Stimulated activated CD4-positive, alpha-beta T cell treated with anti-CD3 and anti-CD28 coated beads, Interleukin-12 subunit alpha, Interleukin-12 subunit beta, amount 100 ng/mL, for 24 hours (primary cell): ENCODE measurements at places on chromosomes 2 and 18.

DNA sequence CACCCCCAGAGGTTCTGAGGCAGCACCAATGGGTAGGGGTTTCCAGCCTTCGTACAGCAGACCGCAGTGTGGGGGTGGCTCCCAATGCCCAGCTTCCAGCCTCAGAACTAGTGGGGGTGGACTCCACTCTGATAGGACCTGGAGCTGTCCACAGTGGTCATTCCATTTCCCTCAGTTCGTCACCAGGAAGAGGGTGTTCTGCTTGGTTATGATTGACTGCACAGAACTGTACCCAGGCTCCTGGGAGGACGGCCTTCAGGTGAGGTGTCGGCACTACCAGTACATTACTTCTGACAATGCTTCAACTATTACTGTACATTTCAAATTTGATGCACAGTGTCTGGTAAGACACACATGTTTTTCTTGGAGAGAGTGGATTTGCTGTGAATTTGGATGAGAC is 150.3 kb upstream of the CAPN13 start:
- DNase-seq = no peak

- DNase-seq = no peak
Measured at GRCh38 chr2:53235836-53236582, 531.6 kb upstream of the CHAC2 start.

GRCh38 chr2:29281086-29281915 is 166.1 kb downstream of the CLIP4 start:
- no peak for DNase-seq

GRCh38 chr2:122112216-122113005 is 357.0 kb downstream of the TSN start:
- no peak for DNase-seq

- DNase-seq = no peak
Measured at GRCh38 chr18:67281746-67282145, 234.8 kb downstream of the DSEL start.

GRCh38 chr2:98519156-98519555 is 74.5 kb downstream of the INPP4A start:
- no peak for DNase-seq

- no peak for DNase-seq
Measured at GRCh38 chr2:108701806-108702205, 17.5 kb upstream of the RANBP2 start.

DNA sequence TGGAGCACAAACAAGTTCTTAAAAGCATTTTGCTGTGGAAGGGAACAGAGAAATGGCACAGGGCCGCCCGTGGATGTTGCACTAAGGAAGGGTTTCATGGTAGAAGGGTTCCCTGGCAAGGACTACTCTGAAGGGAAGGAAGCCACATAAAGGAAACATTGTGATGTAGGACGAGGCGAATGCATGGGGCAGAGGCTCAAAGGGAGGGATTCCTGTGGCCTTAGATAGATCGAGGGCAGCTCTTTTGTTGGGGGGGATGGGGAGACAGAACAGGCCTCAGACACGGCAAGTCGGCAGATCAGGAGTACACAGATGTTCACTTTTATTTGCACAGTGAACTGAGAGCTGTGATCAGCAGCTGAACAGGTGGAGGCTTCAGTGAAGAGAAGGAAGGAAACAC is 205.4 kb downstream of the SNTG2 start:
- no peak for DNase-seq

DNA sequence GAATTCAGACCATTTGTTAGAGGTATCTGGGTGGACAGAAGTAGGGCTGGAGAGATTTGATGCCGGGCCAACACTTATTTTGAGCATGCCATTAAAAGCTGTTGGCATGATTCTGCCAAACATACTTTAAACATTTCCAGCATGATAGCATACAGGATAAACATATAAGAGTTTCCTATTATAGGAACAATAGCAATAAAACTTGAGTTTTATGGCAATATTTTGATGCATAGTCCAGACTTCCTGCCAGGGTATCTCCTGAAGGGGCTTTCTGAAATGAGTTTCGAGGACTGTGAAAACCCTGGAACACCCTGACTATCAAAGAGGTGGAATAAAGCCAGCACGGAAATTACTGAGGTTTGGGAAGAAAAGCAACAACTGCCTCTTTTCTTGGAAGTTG is 1398.0 kb upstream of the NXPH2 start:
- no peak for DNase-seq

DNA sequence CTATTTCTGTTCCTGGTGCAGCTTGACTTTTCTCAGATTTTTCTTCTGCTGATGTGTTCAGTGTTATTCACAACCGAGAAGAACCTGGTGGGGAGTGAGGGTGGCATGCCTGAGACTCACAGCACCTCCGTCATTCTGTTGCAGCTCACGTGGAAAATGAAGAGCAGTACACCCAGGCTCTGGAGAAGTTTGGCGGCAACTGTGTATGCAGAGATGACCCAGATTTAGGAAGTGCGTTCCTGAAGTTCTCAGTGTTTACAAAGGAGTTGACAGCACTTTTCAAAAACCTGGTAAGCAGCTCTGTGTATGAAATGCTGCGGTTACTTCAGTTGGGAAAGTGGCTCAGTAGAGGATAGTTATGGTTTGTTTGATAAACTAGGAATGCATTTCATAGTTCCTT is 90.5 kb downstream of the ASAP2 start:
- no peak for DNase-seq

- no peak for DNase-seq
Measured at GRCh38 chr2:16738361-16739225, 73.0 kb upstream of the CYRIA start.

DNA sequence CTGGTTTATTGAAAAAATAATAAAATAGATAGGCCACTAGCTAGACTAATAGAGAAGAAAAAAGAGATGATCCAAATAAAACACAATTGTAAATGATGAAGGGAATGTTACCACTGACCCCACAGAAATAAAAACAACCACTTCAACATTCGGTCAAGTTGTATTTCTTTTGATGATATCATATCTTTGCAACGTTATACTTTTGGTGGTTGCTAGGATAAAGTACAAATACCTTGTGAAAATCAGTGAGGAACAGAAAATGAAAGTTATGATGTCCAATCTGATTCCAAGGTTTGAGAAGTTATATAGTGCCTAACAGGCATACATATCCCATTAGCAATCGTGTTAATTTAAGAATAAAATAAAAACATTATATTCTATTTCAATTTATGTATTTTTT is 6.6 kb upstream of the ASNSD1 start:
- DNase-seq = no peak

- no peak for DNase-seq
Measured at GRCh38 chr2:65215946-65216345, 11.7 kb upstream of the ACTR2 start.

DNA sequence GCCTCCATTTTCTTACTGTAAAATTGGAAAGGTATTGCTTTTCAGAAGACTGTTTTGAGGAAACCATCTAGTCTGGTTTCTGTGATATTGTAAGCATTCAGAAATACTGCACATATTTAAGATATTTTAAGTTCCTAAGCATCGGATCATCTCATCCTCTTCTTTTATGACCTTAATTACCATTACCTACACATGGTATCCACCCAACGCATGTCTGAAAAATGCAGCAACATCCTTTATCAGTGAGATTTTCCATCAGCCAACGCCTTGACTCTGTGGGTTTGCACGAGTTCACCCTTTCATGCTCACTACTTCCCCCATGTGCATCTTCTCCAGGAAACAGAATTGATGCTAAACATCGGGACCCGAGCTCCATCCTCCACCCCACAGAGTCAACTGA is 84.3 kb downstream of the COL4A4 start:
- DNase-seq = no peak

DNA sequence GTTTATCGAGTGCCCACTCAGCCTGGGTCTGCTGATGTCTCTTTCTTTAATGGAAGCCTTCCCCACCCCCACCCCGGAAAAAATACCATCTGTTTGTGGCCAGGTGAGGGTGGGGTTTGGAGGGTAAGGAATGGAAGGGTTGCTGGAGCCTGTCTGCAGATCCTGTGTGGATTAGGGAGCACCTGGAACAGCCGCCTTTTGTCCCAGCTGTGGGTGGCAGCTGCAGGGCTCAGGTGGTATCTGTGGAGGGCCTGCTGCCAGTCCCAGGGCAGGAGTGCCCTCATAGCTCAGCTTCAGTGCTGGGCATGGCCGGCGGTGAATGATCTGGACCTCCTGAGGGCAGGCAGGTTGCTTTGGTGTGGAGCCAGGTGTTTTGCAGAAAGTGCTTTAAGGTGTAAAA is 45.3 kb downstream of the IMPA2 start:
- DNase-seq = no peak

- no peak for DNase-seq
Measured at GRCh38 chr2:147569426-147569825, 275.4 kb upstream of the ACVR2A start.

DNA sequence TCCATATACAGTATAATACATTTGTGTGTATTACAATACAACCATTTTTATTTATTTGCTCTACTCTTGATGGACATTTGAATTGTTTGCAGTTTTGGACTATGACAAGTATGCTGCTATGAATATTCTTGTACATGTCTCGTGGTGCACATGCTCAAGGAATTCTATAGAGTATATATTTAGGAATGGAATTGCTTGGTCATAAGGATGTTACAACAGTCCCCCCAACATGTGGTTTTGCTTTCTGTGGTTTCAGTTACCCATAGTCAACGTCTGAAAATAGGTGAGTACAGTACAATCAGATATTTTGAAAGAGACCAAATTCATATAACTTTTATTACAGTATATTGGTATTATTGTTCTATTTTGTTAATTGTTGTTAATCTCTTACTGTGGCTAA is 24.1 kb upstream of the PLEKHM3 start:
- no peak for DNase-seq
